ENCODE measurements at places on chromosomes 1 and 21. TPM values are rescaled to one million over a fixed set of nuclear protein-coding genes. Genes with fewer than 3 reads are reported as not detected.

DNA sequence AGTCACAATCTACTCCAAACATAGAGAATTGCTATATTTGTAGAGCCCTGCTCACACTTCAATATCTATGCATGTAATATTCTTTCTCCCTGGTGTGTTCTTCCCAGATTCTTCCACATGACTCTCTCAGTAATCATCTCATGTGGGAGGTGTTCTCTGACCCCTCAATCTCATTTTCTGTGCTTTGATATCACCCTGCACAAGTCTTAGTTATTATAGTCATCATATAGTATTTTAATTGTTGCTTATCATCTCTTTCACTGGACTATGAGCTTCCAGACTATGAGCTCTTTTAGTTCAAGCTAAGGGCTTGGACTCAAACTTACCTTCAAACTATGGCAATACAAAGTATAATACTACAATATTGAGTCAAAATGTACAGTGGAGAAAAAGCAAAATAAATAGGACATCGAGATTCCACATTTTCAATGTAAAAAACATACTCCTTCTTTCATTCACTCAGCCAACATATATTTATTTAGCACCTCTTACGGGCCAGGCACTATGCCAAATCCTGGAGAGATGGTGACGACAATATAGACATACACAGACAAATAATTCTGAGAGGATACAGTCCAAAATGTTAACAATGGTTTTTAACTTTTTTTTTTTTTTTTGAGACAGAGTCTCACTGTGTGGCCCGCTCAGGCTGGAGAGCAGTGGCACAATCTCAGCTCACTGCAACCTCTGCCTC is 12.7 kb downstream of the TESK2 start:
- H3K27me3 ChIP-seq, result no peaks in the 10 kb centered on the region
- H3K36me3 ChIP-seq, result no peaks in the 10 kb centered on the region
- H3K27ac ChIP-seq, result no peak overlapping the region
- no peak for DNase-seq

The TIPRL gene
- 4.9 TPM for total RNA-seq

The GCSAML gene
- not detected for total RNA-seq

The CD84 gene
- 3.0 TPM for total RNA-seq

GRCh38 chr1:91684481-91685196 is 184.0 kb downstream of the CDC7 start:
- no peaks in the 10 kb centered on the region for H3K27me3 ChIP-seq
- H3K27ac ChIP-seq, result no peak overlapping the region
- peaks cover 2% of the 10 kb centered on the region for H3K4me1 ChIP-seq
- H3K4me3 ChIP-seq, result no peak overlapping the region
- peaks cover 3% of the 10 kb centered on the region for H3K36me3 ChIP-seq
- DNase-seq, result no peak

- no peaks in the 10 kb centered on the region for H3K4me1 ChIP-seq
- H3K4me3 ChIP-seq, result no peak overlapping the region
- no peak overlapping the region for H3K27ac ChIP-seq
Observed at GRCh38 chr1:33586106-33586505, 113.7 kb downstream of the ZSCAN20 start.

DNA sequence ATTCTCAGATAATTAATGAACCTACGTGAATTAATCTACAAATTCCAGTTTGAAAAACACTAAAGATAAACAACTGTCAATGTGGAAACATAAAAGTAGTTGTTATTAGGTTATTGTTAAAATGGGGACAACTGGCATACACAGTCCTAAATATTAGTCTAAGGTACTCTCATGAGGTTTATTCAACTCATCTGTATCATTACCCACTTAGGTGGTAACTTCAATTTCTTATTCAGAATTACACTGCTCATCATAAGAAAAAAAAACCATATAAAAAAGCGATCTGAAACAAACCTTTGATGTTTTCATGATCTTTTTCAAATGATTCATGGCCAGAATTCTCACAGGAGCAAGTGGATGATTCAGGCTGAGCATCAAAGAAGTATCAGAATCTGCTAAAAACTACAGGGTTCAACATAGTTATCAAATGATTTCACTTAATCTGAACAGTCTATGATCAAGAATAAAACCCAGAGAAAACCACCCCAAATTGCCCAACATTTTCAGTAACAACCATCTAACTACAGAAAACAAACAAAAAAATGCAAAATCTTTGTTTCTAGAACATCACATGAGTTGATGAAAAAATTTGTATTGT is 13.7 kb downstream of the HEATR1 start:
- H3K36me3 ChIP-seq, result peaks cover 8% of the 10 kb centered on the region
- H3K27ac ChIP-seq, result no peak overlapping the region
- H3K4me3 ChIP-seq, result no peak overlapping the region
- DNase-seq, result no peak
- no peaks in the 10 kb centered on the region for H3K4me1 ChIP-seq

The UTS2 gene
- total RNA-seq, result not detected

GRCh38 chr1:145845144-145845513 is 301 bp upstream of the NUDT17 start:
- DNase-seq, result no peak
- peak overlapping the region; percentile 28 for H3K4me3 ChIP-seq
- H3K27me3 ChIP-seq, result no peaks in the 10 kb centered on the region
- peaks cover 12% of the 10 kb centered on the region for H3K36me3 ChIP-seq
- H3K4me1 ChIP-seq, result peaks cover 18% of the 10 kb centered on the region

The LAMB3 gene
- 5.3 TPM for total RNA-seq

DNA sequence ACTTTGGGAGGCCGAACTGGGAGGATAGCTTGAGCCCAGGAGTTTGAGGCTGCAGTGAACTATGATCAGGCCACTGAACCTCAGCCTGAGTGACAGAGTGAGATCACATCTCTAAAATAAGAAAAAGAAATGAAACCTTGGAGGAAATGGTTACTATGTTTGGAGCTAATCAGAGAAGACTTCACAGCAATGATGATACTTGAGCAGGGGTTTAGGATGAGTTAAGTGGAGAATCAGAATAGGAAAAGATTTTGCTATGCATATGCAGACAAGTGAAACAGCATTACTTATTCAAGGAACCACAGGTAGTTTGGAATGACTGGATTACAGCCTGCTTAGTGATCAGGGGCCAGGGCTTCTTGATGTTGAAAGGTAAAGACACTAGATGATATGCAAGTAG is 1.3 kb upstream of the CD5L start:
- no peak overlapping the region for H3K4me3 ChIP-seq
- no peaks in the 10 kb centered on the region for H3K4me1 ChIP-seq
- no peaks in the 10 kb centered on the region for H3K27me3 ChIP-seq
- no peaks in the 10 kb centered on the region for H3K36me3 ChIP-seq
- no peak for DNase-seq

- H3K27ac ChIP-seq, result no peak overlapping the region
- no peaks in the 10 kb centered on the region for H3K27me3 ChIP-seq
- no peaks in the 10 kb centered on the region for H3K4me1 ChIP-seq
- no peaks in the 10 kb centered on the region for H3K36me3 ChIP-seq
Observed at GRCh38 chr21:35229290-35229689, 180.2 kb upstream of the RUNX1 start.

GRCh38 chr1:162678439-162678838 is 46.2 kb downstream of the DDR2 start:
- no peak overlapping the region for H3K27ac ChIP-seq
- H3K4me1 ChIP-seq, result peaks cover 11% of the 10 kb centered on the region
- H3K27me3 ChIP-seq, result no peaks in the 10 kb centered on the region
- no peak for DNase-seq

DNA sequence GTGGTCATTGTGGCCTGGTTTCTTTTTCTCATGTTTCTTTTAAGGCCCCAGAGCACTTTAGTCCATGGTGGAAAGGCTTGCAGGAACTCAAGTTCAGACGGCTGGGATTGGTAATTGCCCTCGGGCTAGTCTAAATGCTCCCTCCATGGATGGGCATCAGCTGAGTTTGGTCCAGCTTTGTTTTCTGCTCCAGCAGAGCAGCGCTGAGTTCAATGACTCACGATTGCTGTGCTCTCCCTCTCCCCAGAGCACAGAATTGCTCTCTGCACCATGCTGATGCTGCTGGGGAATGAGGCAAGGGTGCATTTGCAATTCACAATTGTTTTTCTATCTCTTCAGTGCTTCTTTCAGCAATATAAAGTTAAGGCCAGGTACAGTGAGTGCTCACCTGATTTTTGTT is 1.8 kb upstream of the OR2T6 start:
- no peaks in the 10 kb centered on the region for H3K36me3 ChIP-seq
- no peak overlapping the region for H3K4me3 ChIP-seq
- no peak for DNase-seq
- no peaks in the 10 kb centered on the region for H3K4me1 ChIP-seq
- no peak overlapping the region for H3K27ac ChIP-seq
